ENCODE measurements at places on chromosomes 2 and 18.

GRCh38 chr2:158998551-158999248 is 30.3 kb downstream of the TANC1 start:
- no peak for DNase-seq

GRCh38 chr2:165120740-165121467 is 82.9 kb downstream of the SCN3A start:
- DNase-seq = no peak

DNA sequence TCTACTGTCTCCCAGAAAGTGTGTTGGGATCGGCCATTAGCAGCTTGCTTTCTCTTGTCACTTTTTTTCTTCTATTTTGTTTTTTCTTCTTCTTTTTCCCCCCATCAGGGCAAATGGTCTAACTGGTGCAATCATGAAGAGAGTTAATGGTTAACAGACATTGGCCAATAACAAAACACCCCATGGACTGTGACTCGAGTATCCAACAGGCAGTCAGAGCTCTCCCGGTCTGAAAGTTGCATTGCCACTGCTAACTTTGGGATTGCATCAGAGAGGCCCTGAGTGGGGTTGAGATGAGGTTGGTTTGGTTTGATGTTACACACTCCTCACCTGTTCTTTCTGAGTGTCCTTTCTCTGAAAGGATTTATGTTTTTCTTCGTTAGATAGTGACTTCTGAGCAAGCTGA is 12.9 kb upstream of the SNORC start:
- no peak for DNase-seq

DNA sequence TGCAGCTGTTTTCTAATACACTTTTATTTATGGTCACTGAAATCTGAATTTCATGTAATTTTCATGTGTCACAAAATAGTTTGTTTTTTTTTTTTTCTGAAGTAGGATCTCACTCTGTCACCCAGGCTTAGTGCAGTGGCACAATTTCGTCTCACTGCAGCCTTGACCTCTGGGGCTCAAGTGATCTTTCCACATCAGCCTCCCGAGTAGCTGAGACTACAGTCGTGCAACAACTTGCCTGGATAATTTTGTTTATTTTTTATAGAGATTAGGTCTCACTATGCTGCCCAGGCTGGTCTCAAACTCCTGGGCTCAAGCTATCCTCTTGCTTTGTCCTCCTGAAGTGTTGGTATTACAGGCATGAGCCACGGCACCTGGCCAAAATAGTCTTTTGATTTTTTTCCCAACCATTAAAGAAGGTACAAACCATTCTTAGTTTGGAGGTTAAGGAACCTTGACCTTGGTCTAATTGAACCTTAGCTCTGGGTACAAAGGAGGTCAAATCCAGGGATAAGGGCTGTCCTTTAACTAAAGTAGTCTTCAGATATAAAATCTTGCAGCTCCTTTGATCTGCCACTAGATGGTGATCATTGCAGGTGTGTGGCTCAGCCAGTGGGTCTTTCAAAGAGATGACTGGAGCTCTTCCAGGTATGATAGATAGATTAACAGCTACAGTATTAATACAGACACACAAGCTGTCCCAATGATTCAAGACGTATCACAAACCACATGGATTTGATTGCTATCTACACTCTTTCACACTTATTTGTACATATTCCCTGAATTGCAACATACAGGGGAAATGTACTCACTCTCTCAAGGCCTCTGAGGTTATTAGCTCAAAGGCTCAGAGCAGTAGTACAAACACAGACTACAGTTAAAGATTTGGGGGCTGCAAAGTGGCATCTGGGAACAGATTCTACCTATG is 4.7 kb upstream of the KRCC1 start:
- peak; percentile 18 for DNase-seq

DNA sequence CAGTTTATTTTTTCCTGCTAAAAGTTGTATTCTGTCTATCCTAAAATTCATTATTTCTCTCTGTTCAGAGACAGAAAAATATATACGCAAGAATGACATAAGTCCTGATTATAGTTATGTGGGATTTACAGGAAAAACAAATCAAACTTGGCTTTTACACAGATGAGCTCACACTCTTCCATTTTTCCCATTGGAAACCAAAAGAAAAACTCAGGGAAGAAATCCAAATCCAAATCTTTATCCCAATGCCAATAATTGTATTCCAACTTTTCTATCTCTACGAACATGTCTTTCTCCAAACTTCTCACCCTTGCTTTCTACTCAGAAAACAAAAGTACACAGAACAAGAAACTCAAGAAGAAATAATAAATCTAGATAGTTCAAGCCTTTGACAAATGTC is 249.1 kb upstream of the TMEFF2 start:
- no peak for DNase-seq

DNA sequence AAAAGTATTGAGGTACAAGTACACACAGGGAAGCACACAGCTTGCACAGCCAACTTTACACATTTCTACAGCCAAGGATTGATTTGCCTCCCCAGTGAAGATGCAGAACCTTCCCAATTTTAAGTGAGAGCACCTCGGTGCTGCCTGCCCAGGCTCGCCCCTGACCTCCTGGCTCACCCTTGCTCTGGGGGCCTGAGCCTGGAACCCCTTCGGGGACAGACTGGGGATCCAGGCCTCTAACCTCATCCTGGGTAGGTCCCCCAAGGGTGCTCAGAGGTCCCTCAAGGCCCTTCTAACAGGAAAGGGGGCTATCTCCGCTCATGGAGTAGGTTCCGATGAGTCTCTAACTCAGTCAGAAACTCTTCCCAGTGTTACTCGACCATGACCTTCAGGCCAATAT is 53.1 kb downstream of the BCL2L11 start:
- DNase-seq = no peak

- DNase-seq = no peak
These were observed 96.1 kb downstream of the MAP2 start for GRCh38 chr2:209519906-209520305.

DNA sequence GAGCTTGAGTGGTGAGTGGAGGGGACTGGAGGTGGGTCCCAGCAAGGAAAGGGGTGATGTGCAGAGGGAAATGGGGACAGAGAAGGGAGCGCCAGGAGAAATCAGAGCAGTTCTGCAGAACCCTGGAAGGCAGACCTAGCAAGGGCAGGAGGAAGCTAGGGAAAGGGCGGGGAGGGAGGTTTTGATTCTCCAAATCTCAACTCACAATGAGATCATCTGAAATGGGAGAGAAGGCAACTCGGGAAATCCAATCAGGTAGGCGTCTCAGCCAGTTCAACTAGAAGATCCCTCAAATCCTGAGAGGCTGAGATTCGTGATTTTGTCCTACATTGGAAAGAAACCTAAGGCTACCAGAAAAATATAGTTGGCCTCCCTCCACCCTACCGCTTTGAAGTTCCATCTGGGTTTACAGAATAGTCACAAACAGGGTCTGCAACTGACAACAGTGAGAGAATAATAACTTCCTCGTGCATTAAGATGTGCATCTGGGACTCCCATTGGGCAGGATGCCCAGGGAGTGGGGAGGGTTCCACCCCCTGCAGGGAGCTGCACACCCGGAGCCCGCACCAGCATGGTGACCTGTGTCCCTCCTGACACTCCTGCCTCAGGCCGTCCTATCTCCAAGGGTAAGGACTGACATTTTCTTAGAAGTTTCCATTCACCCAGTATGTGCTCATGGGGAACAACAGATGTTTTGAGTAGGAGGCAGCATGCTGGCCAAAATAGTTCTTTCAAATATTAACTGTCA is 113.3 kb upstream of the ODC1 start:
- no peak for DNase-seq

DNA sequence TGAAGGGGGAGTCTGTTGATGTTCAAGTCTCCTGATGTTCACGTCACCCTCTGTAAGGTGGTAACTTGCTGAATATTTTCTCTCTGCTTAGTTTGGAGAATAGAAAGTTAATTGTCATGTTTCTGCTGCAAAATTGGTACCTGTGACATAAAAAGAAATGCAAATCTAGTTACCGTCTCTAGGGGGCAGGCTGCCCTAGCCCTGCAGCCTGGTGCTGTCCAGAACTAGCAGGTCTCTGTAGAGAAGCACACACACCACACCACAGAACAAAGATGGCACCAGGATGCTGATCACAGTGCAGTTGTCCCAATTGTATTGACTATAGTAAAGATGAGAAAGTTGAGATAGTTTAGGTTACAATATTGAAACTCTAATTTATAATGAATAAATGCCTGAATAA is 47.0 kb downstream of the SLC9A4 start:
- DNase-seq = no peak

- no peak for DNase-seq
These were observed 635.0 kb downstream of the ARHGAP15 start for GRCh38 chr2:143764261-143764660.

DNA sequence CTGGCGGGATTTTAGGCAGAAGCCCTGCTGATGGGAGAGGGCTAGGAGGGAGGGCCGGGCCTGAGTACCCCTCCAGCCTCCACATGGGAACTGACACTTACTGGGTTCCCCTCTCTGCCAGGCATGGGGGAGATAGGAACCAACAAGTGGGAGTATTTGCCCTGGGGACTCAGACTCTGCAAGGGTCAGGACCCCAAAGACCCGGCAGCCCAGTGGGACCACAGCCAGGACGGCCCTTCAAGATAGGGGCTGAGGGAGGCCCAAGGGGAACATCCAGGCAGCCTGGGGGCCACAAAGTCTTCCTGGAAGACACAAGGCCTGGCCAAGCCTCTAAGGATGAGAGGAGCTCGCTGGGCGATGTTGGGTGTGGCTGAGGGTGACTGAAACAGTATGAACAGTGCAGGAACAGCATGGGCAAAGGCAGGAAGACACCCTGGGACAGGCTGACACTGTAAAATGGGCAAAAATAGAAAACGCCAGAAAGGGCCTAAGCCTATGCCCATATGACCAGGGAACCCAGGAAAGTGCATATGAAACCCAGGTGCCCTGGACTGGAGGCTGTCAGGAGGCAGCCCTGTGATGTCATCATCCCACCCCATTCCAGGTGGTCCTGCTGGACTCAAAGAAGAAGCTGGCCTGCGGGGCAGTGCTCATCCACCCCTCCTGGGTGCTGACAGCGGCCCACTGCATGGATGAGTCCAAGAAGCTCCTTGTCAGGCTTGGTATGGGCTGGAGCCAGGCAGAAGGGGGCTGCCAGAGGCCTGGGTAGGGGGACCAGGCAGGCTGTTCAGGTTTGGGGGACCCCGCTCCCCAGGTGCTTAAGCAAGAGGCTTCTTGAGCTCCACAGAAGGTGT is 8.5 kb downstream of the PROC start:
- no peak for DNase-seq

DNA sequence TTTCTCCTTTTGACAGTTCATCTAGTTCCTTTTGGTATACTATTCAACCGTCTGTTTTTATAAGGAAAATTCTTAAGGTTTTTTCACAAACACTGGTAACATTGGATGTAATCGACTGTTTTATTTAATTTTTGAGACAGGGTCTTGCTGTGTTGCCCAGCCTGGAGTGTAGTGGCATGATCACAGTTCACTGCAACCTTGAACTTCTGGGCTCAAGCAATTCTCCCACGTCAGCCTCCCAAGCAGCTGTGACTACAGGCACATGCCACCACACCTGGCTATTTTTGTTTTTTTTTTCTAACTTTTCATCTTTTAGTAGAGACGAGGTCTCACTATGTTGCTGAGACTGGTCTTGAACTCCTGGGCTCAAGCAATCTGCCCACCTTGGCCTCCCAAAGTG is 104.4 kb upstream of the DNMT3A start:
- DNase-seq = no peak

DNA sequence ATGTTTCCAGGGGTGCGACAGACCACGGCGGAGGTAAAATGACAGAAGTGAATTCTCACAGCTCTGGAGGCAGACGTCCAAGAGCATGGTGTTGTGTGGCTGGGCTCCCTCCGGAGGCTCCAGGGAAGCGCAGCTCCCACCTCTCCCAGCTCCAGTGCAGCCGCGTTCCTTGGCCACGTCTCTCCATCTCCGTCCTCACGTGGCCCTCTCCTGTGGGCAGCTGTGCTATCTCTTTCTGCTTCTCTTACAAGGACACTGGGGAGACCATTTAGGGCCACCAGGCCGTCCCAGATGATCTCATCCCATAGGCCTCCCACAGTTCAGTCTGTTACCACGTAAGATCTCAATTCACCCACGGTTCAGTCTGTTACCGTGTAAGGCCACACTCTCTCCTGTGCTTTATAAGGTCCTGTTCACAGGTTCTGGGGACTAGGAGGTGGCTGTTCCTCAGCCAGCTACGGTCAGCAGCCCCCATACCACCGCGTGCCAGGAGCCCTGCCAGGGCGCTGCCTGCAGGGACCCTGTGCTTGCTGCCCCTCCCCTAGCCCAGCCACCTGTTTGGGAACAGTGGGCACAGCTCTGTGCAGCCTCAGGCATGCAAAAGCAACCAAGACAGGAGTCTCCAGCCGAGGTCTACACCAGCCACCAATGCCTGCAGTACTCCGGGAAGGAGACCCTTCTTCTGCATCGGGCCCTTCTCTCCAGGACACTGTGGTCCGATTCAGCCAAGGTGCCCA is 2.9 kb upstream of the MAB21L4 start:
- no peak for DNase-seq

GRCh38 chr2:127448526-127448925 is 30.3 kb downstream of the PROC start:
- no peak for DNase-seq

DNA sequence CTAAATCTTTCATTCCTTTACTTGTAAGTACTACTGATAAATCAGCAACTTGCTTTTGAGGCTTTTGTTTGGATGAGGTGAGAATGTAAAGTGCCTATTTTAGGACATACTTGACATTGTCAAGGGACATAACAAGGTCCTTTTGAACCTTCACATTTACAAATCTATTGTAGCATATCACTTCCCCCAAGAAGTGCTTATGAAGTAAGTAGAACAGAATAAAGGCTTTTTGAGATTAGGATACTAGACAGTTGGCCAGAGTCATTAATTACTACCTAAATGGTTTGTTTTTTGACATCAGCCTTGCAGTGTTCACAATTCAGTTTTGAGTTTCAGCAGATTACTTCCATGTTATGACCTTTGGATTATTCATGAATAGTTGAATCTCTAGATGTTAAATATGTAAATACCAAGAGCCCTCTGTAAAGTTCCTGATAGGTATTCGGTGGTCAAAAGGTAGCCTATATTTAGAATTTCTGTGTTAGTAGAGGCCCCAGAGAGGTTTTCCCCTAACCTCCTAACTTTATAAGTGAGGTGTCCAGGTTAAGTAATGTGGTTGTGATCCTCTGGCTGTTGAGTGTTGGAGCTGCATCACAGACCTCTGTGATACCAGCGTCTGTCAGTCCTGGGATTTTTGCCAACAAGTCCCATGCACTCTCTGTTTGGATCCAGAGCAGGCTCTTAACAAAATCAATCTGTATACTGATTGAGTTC is 67.2 kb downstream of the LCLAT1 start:
- DNase-seq = no peak

GRCh38 chr2:236865052-236865451 is 220.6 kb upstream of the COPS8 start:
- DNase-seq = no peak

- DNase-seq = no peak
These were observed 27.9 kb upstream of the TTR start for GRCh38 chr18:31563778-31564177.

GRCh38 chr2:42792583-42793333 is at the start of gene HAAO:
TSS of gene HAAO (minus strand) at chr2:42792583. CDS start at chr2:42792536, 47 bp downstream.
- no peak for DNase-seq

All from nucleus accumbens (tissue), 56 donors.